A549 treated with CORT108297 at 1 μM for 4 hours (cell line): ENCODE measurements at places on chromosomes 7 and 10. TPM values are rescaled to one million over a fixed set of nuclear protein-coding genes. Genes with fewer than 3 reads are reported as not detected.

Gene FOXP2
- total RNA-seq, result not detected in 5 replicates

Gene ASB13
- total RNA-seq, result 18.2 to 23.9 TPM (median 22.7 TPM) in 5 replicates

Gene GIMAP4
- total RNA-seq, result not detected in 5 replicates

Gene SORBS1
- total RNA-seq, result 0.36 to 0.69 TPM (median 0.47 TPM) in 5 replicates

Gene GPNMB
- 1.7 to 2.7 TPM (median 2.5 TPM) in 5 replicates for total RNA-seq

Gene GLI3
- total RNA-seq, result 0.07 to 0.42 TPM (median 0.13 TPM) in 5 replicates

Gene GNAT3
- total RNA-seq, result not detected in 5 replicates

Gene NUDT13
- 2.5 to 3.4 TPM (median 3.0 TPM) in 5 replicates for total RNA-seq

Gene MSANTD7
- 11.5 to 12.4 TPM (median 12.0 TPM) in 5 replicates for total RNA-seq

Gene TLX1
- 0.05 to 0.06 TPM in 2 of 5 replicates, not detected in the others for total RNA-seq

Gene TFR2
- total RNA-seq, result 1.9 to 3.4 TPM (median 2.8 TPM) in 5 replicates

Gene SPDYE8
- not detected in 5 replicates for total RNA-seq

Gene MUC3A
- total RNA-seq, result 14.0 to 19.4 TPM (median 17.8 TPM) in 5 replicates

Gene TMEM236
- total RNA-seq, result 0.05 to 0.13 TPM (median 0.08 TPM) in 5 replicates

Gene SKAP2
- total RNA-seq, result 12.4 to 18.9 TPM (median 17.8 TPM) in 5 replicates

Gene NXPH1
- total RNA-seq, result not detected in 5 replicates

Gene LRIT1
- total RNA-seq, result not detected in 5 replicates

Gene TPK1
- total RNA-seq, result 2.5 to 3.7 TPM (median 2.6 TPM) in 5 replicates
